ENCODE measurements at places on chromosomes 2 and 18. TPM values are rescaled to one million over a fixed set of nuclear protein-coding genes. Genes with fewer than 3 reads are reported as not detected.

GRCh38 chr2:27622921-27623384 lies 5.9 kb downstream of the CCDC121 start:
- DNase-seq: peak; percentile 83

DNA sequence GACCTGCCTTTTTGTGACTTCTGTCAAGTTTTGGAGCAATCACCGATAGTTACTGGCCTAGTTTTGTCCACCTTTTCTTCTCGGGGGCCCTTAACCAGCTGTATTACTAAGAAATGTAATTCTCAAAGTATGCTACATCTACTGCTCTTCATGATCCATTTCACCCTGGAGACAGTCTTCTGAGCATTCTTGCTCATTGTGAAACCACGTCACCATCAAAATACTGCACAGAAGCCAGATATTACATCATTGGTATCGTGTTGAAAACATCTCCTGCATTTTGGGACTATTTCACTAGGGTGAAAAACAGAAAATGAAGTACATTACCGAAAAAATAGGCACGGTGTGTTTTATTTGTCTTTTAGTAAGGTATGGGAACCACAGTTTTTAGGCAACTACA lies 11.7 kb downstream of the LYPD6B start:
- DNase-seq: peak; percentile 90

DNA sequence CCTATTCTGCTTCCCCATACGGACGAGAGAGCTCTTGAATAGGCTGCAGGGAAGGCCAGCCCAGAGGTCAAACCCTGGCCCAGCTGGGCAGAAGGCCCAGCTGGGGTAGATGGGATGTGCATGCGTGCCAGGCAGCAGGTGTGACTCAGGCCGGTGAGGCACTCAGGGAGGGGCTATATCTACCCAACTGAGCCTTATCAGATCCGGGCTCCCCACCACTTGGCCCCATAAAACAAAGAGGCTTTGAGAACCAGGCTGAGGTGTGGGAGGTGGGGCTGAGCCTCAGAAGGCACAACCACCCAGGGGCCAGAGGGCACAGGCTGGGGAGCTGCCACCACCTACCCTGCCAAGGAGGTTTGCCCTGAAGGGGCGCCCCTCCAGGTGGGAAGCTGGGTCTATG lies 8.0 kb upstream of the CFAP65 start:
- DNase-seq: no peak

GRCh38 chr18:26574958-26575864 lies 26.9 kb upstream of the KCTD1 start:
- peak; percentile 79 for DNase-seq

DNA sequence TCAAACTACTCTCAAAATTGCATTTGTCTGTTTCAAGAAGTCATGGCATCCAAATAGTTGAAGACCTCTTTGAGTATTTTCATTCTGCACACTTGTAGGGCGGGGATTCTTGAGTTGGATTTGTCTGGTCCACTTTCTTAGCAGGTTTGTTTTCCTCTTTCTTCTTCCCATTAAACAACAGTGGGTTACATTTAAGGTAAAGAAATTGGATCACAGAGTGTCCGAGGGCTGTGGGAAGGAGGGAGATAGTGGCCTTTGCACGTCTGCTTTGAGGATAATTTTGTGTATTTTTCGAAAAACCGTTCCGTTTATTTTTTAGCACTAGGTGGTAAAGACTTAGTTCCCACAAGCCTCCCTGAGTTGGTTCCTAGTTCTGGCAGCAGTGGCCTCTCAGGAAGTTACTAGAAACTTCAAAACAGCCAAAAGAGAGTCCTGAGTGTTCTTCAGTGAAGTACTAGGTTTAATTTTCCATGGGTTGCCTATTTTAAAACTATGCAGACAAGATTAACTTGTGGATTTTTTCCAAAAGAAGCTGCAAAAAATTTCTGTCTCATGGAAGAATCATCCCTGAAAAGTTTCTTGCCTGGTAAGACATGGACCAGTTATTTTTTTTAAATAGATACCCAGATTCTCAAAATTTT lies 107.9 kb downstream of the CDC42EP3 start:
- DNase-seq: peak; percentile 57

DNA sequence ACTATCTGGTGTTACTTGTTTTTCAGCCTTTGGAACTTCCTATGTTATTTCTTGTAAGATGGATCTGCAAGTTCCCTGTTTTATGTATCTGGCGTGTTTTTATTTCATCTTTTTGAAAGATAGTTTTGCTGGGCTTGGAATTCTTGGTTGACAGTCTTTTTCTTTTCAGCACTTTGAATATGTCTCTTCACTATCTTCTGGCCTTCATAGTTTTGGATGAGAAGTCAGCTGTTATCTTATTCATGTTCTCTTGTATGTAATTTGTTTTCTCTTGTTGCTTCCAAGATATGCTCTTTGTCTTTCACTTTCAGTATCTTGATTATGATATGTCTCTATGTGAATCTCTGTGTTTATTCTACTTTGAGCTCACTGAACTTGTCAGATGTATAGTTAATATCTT lies 50.4 kb downstream of the ALMS1 start:
- no peak for DNase-seq

GRCh38 chr2:118430510-118431164 lies 342.4 kb downstream of the INSIG2 start:
- DNase-seq: peak; percentile 77

DNA sequence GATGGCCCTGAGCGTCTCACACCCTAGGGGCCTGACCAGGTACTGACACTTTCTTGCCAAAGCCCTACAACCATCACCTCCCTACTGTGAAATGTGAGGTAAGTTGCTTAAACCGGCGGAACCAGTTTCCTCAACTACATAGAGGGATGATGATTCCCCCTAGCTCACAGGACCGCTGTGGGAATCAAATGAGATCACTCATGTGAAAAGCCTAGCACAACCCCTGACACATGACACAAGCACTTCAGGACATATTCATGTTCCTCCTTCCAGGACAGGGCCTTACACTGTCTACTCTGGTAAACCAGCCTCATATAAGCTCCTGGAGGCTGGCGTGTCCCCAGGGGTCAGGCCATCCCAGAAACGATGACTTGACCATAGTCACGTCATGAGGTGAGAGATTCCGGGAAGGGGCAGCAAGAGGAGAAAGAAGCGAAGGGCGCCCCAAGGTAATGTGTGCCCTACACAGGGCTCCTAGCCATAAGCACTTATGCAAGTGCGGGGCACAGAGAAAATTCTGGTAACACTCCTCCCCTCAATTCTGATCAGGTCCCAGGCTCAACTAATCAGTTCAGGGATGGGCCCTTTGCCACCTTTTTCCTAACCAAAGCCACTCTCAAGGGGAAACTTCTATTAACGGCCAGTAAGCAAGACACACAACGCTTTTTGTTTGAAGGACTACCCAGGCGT lies 49.5 kb downstream of the C2orf42 start:
- DNase-seq: peak; percentile 53

GRCh38 chr2:162914161-162914560 lies 75.6 kb upstream of the KCNH7 start:
- DNase-seq: no peak

GRCh38 chr2:64267699-64268098 lies 123.5 kb upstream of the PELI1 start:
- no peak for DNase-seq

DNA sequence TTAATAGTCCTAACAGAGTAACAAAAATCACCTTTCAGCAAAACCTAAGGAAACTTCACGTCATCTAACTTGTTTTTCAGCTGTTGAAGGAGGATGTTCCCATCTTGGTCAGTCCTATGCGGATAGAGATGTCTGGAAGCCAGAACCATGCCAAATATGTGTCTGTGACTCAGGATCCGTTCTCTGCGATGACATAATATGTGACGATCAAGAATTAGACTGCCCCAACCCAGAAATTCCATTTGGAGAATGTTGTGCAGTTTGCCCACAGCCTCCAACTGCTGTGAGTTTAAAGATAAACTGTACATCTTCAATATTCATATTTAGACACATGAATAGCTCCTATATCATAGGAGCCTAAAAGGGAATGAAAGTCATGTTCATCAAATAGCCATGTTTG lies 10.5 kb downstream of the COL3A1 start:
- peak; percentile 92 for DNase-seq

DNA sequence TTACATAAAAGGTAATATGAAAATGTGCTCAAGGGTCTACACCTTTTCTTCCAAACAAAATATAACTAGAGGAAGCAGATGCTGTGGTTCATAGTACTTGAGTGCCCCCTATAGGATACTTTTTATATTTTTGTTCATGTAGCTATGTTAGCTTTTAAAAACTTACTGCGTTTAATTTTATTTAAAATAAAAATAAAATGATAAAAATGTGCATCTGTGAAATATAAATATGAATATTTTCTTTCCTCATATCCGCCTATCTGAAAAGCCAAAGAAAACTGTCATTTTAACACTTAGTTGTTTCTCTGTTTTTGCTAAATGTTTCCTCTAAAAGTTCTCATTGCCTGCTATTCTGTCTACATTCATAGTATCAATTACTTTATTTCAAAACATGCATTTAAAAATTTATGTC lies 9.6 kb upstream of the LRP1B start:
- peak; percentile 34 for DNase-seq

- DNase-seq: no peak
Observed at GRCh38 chr2:212923393-212923792, 228.0 kb downstream of the IKZF2 start.

GRCh38 chr2:88871336-88871735 lies 179.9 kb downstream of the RPIA start:
- no peak for DNase-seq

GRCh38 chr2:47072728-47073191 lies 82.3 kb downstream of the STPG4 start:
- DNase-seq: no peak

DNA sequence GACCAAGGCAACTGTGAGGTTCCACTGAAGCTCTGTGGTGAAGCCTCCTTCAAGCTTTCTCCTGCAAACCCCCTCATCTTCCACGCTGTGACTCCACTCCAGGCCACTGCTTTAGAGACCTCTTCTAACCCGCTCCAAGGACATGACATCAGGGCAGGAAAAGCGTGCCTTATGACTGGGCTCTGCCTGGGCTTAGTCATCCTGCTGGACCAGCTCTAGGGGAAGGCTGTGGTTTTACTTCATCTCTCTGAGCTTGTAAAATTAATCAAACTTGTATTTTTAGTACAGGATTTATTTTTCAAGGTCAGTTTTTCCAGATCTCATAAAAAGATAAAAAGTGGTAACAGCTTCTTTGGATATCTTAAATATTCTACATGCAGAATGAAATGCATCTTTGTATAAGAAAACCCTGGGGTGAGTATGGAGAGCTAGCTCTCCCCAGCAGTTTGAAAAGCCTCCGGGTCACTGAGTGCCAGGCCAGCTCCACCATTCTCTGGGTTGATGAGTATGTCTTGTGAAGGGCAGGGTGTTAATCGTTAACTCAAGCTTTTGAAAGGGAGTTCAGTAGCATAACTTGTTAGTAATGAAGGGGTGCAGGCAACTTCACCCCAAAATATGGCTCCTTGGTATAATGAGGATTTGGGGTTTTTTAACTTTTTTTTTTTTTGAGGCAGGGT lies 33.1 kb upstream of the YPEL5 start:
- DNase-seq: peak; percentile 95

- peak; percentile 49 for DNase-seq
Observed at GRCh38 chr2:223113161-223113560, 61.2 kb downstream of the KCNE4 start.

DNA sequence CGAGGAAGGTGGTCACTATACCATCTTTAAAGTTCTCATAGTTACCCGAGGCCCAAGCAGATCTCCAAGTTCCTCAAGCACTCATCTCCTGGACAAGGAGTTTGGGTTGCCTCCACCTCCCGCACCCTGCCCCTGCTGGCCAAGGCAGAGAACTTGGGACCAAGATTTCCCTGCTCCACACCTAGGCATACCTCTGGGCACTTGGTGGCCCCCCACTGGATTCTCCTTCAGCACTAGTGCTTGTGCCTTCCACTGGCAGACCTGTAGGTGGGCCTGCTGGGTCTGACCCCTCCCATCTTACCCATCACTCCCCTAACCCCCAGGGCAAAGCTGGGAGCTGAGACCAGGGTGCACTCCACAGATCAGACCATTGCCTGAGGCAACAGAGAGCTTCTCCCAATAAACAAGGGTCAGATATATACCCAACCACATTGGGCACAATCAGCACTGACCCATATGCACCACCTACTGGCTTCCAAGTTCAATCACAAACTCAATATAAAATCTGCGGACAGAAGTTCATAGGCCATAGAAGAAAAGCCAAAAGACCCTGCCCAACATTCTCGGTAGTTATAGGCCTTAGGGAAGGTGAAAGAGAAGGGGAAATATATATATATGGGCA lies 244.2 kb downstream of the EXOC6B start:
- no peak for DNase-seq

DNA sequence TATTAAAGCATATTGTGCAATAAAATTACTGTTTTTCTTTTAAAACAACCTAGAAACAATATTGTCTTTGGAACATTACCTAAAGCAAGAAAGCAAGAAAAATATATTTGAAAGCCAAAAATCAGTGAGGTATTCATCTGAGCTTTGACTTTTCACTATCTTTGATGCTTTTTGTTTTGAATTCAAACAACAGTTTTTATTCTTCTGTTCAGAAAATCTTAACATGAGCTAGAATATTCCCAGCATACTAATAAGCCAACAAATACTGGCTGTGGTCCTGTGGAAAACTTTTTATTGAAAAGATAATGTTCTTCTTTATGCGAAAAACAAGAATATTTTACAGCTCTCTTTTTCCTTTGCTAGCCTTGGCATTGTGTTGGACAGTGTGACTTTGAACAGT lies 19.8 kb downstream of the FAM171B start:
- no peak for DNase-seq

DNA sequence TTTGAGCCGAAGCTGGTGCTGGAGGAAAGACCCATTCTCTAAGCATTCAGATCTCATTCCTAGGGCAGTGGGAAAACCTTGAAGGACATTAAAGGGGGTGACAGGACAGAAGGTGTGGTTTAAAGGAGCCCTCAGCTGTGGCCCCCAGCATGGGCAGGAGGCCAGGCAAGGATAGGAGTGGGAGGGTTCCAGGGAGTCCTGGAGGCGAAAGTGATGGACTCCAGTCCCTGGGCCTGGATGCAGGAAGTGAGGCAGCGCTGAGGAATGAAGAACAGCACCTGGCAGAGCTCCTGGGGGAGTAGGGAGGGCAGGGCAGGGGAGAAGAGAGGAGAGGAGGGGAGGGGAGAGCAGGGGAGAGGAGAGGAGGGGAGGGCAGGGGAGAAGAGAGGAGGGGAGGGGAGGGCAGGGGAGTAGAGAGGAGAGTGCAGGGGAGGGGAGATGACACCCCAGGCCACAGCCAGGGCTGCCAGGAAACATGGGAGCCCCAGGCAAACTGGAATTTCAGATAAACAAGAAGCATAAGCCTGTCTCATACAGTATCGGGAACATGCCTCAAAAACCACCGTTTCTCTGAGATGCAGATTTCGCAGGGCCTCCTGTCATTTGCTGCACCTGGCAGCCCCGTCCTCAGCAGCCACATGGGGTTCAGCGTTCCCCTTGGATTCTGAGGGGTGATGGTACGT lies 5.7 kb downstream of the RAMP1 start:
- peak; percentile 37 for DNase-seq

- DNase-seq: no peak
Observed at GRCh38 chr2:50167271-50167670, 864.7 kb downstream of the NRXN1 start.

ARL6IP6 gene
- 30.9 TPM for total RNA-seq

EGR4 gene
- not detected for total RNA-seq

AMER3 gene
- total RNA-seq: not detected

ANKRD62 gene
- total RNA-seq: not detected

BOK gene
- total RNA-seq: 36.0 TPM

ONECUT2 gene
- not detected for total RNA-seq

CPO gene
- total RNA-seq: not detected

LIMS3 gene
- total RNA-seq: 3.9 TPM

LAMA1 gene
- 6.2 TPM for total RNA-seq
